Esophagus squamous epithelium (tissue), 5 donors: ENCODE measurements at places on chromosomes 13 and 19. TPM values are rescaled to one million over a fixed set of nuclear protein-coding genes. Genes with fewer than 3 reads are reported as not detected.

The NLRP11 gene
- total RNA-seq, result not detected

DNA sequence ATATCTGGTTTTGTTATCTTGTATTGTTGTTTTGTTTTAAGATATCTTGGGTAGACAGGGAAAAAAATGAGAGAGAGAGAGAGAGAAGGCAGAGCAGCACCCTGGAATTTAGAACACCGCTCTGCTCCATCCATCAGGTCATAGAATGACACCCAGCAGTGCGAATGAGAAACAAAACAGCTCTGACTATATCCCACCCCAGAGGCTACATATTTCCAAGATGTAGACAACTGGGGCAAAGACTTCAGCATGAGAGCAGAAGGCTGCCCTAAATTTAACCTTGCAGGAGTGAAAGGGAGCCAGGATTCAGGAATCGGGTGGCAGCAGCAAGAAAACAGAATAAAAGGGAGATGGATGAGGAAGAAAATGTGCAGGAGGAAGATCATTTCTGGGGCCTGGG lies 46.5 kb downstream of the TNFSF13B start:
- H3K4me3 ChIP-seq, result no peak overlapping the region
- no peaks in the 10 kb centered on the region for H3K4me1 ChIP-seq
- no peak for DNase-seq
- H3K27me3 ChIP-seq, result no peaks in the 10 kb centered on the region
- H3K36me3 ChIP-seq, result no peaks in the 10 kb centered on the region

- H3K27me3 ChIP-seq, result no peaks in the 10 kb centered on the region
- peak overlapping the region; percentile 46 for H3K4me3 ChIP-seq
- H3K27ac ChIP-seq, result peak overlapping the region; percentile 93
Observed at GRCh38 chr13:24270639-24271141, 38.7 kb upstream of the C1QTNF9 start.

DNA sequence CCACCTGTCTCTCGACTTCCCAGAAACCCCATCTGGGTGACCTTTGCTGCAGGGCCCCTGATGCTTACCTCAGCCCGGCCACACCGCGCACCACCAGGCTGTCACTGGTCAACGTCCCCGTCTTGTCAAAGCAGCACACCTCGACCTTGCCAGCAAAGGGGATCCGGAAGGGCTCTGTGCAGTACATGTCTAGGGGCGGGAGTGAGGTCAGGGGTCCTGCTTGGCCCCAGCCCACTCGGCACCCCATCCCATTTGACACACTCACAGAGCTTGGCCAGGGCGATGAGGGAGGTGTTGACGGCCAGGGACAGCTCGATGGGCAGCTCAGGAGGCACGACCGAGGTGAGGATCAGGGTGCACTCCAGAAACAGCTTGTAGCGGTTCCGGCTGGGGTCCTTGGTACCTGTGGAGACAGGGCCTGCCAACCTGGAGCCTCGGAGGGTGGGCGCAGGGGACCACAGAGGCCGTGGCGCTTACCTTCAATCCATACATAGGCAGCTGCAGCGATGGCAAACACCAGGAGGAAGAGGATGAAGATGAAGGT lies 8.4 kb downstream of the ATP13A1 start:
- peaks cover 87% of the 10 kb centered on the region for H3K36me3 ChIP-seq
- H3K27ac ChIP-seq, result no peak overlapping the region
- peaks cover 16% of the 10 kb centered on the region for H3K4me1 ChIP-seq
- no peak overlapping the region for H3K4me3 ChIP-seq

DNA sequence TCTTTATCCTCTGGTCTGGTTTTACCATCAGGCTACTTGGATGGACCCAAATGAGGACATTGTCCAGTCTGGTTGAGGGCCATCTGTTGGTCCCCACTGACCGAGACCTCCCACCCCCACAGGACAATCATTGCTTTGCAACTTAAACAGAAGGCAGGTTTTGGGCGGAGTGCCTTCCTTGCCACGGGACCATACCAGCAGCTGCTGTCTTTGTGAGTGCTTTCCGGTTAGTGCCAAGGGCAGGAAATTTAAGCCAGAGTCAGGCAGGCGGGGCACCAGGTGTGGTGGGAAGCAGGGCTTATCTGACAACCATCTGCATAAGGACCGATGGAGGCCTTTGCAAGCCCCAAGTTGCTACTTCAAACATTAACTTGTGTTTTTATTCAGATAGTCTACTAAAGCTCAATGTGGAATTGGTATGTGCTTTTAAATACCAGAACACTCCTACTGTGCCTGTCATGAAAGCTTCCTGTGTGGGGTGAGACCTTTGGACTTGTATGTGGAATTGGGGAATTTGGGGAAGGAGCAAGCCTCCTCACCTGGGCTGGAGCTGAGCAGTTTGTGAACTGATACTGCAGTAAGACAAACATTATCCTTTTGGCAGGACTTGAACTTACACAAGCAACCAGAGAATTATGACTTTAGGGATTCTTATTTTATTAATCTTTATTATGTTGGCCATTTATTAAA lies 39.3 kb upstream of the UBE2L5 start:
- peaks cover 15% of the 10 kb centered on the region for H3K4me1 ChIP-seq
- no peak overlapping the region for H3K4me3 ChIP-seq
- DNase-seq, result no peak
- no peak overlapping the region for H3K27ac ChIP-seq

GRCh38 chr19:12750851-12751250 lies 740 bp upstream of the BEST2 start:
- H3K4me1 ChIP-seq, result peaks cover 20% of the 10 kb centered on the region
- peaks cover 12% of the 10 kb centered on the region for H3K36me3 ChIP-seq
- H3K4me3 ChIP-seq, result no peak overlapping the region
- no peaks in the 10 kb centered on the region for H3K27me3 ChIP-seq
- DNase-seq, result no peak
- H3K27ac ChIP-seq, result no peak overlapping the region
